ENCODE measurements at places on chromosomes 4 and X.

DNA sequence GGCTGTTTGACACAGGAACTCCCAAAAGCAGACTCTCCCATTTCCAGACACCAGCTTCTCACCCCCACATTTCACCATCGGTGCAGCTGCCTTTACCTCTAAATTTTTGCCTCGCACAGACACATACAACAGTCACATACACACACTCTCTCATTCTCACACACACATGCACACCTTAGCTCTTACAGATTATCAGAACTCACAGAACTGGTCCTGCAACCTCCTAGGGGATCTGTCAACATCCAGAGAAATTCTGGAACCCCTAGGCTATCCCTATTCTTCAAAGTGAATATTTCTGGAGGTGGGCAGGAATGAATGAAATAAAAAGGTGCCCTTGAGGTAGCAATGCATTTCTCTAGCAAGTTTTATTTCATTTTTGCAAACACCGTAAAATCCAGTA is 4.1 kb downstream of the HS6ST2 start:
- DNase-seq, result no peak

DNA sequence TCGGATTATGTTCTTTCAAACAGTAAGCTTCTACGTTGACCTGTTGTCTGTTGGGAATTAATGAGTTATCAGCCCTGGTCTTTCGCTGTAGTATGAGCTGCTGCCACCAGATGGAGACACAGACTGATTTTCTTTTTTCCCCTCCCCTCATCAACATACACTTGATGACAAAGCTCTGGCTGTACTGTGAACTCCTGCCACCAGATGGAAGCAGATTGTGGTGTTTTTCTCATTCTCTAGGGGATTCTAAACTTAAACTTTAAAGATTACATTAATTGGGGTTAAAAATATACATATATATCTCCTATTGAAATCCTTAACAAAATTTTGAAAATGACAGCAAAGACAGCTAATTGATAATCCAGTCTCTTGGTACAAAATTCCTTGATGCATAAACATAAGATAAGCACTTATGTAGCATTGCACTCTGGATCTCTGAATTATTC is 44.8 kb downstream of the SMS start:
- peak; percentile 65 for DNase-seq

GRCh38 chrX:155819966-155820491 is 61.1 kb upstream of the VAMP7 start:
- peak; percentile 84 for DNase-seq

DNA sequence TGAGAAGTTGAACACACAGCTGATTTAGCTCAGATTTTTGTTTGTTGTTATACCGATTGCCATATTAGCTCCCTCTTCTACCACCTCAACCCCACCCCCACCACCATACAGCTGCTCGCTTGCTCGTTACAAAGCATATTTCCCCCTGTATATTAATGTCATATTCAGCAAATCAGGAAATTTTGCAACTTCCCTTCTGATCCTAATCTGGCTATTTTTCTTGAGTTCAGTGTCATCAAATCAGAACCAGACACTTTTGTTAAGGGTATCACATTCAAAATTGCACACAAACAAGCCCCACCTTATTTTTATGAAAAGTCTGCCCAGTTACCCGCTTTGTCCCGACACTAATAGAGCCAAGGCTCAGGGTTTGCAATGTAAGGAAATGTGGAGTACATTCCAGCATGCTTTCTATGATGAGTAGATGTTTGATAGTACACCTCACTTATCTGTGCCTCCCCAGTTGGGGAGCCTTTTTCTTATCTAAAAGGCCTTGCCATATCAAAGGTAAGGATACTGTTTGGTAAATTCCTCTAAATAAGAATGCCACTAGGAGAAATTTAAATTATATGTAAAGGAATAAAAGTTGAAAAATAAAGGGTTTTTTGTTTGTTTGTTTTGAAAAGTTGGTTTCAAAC is 212.2 kb downstream of the CBR4 start:
- no peak for DNase-seq

- DNase-seq, result peak; percentile 9
These were observed 94.2 kb upstream of the NKX1-1 start for GRCh38 chr4:1500231-1500965.

GRCh38 chrX:111868726-111869638 is 7.0 kb upstream of the TRPC5OS start:
- peak; percentile 35 for DNase-seq

- DNase-seq, result no peak
These were observed 41.7 kb upstream of the FRMD7 start for GRCh38 chrX:132169554-132169953.

- no peak for DNase-seq
These were observed 108.1 kb downstream of the MID1 start for GRCh38 chrX:10512258-10512657.

- DNase-seq, result no peak
These were observed 367.6 kb upstream of the LCORL start for GRCh38 chr4:18389115-18389514.

DNA sequence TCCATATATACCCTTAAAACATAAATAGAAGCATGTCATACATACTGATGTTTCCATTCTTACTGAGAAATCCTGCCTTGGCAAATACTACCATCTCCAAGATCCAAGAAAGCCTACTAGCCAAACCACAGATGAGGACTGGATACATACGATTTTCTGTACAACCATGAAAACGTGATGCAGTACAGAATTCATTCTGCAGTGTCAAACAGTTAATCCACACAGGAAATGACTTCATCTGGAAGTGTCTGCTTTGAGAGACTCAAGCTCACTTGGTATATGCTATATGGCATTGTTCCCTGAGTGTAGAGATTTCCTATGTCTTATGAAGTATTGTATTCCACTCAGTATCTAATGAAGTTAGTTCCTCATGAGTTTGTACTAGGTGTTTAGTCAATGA is 94.3 kb downstream of the CT47B1 start:
- DNase-seq, result no peak

- no peak for DNase-seq
These were observed 1072.3 kb upstream of the PCDH10 start for GRCh38 chr4:132076829-132077228.

- no peak for DNase-seq
These were observed 2.8 kb downstream of the NHS start for GRCh38 chrX:17377795-17378194.

- DNase-seq, result no peak
These were observed 111.8 kb downstream of the TRAPPC11 start for GRCh38 chr4:183770906-183771305.

DNA sequence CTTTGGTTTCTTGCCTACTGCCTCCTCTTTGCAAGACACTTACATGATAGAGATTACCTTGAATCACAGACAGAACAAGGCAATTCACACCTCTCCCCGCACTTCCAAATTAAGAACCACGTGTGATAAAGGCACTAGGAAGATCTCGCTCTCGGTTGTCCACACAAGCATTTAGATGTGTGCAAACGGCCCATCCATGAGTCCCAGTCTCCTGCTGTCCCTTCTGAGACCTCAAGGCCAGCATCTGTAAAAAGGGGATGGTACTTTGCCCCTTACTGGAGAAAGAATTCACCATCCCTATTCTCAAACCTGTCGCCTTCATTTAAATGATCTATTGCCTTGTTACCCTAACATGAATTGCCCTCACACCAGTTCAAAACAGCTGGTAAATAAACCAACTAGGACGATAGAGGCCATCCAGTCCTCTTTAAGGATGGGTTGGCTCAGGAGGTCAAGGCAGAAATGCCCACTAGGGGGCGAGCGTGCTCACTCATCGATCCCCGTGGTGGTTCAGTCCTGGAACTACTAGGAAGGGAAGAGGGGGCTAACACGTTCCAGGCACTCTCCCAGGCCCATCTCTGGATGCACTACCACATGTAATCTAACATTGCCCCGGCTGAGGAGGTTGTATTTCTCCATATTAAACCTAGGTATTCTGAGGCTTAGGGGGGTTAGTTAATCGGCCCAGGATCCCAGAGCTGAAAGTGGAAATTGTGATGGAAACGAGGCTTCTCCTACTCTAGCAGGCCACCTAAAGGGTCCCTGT is 95.8 kb downstream of the DHX15 start:
- peak; percentile 85 for DNase-seq

DNA sequence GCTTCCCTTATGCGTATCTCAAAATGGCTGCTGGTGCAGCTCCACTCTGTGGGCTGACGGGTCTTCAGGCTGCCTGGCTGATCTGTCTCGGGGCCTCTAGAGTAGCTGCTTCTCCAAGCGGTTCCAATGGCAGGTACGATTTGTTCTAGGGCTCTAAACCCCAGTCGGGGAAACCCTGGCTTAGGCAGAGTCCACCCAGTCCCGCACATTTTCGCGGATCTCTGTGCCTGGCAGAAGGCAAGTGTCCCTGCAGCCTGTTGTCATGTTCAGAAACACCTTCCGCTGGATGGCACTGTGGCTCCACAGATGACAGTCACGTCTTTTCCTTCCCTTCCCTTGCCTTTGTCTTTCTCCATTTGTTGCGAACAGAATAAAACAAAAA is 54.4 kb downstream of the NBDY start:
- DNase-seq, result peak; percentile 74

DNA sequence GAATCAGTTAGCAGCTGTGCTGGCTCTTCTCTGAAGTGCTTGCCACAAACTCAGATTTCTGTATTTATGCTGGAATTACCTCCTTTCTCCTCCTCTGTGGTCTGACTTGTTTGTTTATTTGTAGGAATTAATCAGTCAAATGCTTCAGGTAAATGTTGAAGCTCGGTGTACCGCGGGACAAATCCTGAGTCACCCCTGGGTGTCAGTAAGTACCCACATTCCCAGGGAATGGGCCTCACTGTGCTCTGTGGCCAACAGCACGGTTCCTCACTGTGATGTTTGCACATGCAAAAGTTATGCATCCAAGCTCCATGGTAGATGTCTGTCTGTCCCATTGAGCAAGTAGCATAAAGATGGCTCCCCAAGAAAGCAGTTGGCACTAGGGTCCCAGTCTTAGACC is 169.9 kb downstream of the DCLK2 start:
- peak; percentile 53 for DNase-seq

DNA sequence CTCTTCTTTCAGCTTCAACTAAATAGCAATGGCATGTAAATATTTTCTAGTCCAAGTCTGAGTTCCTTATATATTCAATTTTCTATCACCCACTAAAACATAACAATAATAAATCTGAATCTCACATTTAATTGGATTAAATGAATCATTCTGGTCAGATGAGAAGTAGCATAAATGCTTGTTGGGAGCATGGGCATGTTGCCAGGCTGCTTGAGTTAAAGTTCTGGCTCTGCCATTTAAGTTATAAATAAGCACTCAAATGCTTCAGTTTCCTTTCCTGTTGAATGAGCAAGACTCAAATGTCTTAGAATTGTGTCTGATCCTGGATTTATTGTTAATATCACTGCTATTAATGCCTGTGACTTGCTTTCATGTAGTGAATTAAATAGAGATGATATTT is 496.3 kb downstream of the STPG2 start:
- DNase-seq, result no peak

DNA sequence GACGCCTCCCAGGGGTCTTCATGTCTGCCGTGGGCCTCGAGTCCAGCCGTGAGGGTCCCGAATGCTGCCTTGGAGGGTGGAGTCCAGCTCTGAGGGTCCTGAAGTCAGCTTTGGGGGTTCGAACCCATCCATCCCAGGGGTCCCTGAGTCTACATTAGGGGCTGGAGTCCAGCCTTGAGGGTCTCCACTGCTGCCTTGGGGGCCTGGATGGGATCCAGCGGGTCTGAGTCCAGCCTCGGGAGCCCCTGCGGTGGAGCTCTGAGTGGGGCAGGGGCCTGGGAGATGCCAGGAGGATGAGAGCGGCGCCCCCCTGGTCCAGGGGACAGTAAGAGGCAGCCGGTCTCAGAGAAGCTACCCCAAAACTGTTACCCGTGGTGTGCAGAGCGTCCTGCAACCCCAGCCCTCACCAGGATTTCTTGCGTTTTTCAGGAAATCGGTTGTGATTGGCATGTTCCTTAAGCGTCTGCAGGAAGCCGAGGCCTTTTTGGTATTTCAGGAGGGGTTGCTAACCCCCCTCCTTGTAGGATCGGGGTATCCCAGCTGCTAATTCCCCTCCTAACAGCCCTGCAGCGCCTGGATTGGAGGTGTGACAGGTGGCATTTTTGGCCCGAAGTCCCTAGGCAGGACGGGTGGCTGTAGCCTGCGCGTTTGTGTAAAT is 1.7 kb upstream of the GTPBP6 start:
- peak; percentile 13 for DNase-seq

DNA sequence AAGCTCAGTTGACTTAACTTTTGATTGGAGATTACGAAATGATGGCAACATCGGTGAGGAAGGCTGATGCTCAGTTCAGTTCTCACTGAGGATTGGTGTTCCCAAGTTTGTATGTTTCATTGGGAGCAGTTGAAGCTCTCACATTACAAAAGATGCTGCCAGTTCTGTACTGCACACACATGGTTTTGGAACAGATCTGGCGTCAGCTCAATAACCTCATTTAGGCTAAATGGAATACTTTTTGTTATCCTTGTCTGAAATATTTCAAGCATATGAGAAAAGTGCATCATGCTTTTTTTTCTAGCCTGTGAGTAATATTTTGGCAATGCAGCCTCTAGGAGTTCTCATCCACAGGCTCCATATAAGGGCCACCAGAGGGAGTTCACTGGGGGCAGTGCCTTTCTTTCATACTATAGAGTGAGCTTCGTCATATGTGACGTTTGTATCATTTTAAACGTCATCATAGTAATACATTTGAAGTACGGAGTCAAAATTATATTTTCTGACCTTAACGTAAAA is 4.1 kb downstream of the ENPEP start:
- DNase-seq, result no peak

DNA sequence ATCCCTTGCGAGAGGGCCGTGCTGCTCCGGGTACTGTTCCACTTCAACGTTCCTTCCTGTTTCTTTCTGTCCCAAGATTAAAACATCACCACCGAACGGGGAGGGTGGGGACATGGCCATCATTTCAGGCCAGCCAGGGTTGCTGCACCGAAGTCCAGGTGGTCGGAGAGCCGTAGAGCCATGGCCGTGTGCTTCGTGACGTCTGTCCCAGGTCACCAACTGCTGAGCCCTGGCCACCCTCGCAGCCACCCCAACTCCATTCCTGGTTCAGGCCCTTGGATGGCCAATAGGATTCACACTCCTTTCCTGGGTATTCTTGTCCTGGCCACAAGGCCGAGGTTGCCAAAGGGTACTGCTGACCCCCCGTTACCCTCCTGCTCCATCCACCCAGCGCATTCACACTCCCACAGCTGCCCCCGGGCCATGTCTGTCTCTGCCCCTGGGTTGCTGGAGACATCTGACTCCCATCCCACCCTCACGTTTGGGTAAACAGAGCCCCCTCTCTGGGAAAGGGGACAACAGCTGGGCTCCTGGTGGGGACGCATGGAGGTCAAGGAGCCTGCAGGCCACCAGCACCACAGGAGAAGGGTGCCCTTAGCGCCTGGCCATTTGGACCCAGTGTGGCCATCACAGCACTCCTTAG is 103.2 kb downstream of the HMX1 start:
- DNase-seq, result no peak

- DNase-seq, result peak; percentile 62
These were observed 7.6 kb downstream of the DLG3 start for GRCh38 chrX:70452143-70452733.

DNA sequence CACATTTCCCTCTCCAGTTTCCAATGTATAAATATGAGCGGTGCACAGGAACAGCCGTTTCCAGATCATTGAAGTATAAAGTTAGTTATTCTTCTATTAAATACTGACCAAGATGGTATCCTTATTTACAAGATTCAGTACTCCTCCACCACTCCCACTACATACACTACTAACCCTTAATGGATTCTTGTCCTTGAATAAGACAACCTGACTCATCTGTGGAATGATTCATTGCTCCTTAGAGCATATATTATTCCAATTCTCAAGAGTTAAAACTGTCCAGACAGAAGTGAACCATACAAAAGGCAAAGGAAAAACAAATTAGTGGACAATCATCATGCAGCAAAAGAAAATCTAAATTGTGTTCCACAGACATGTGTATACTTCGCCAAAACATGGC is 373.3 kb downstream of the IDS start:
- DNase-seq, result no peak

All from WERI-Rb-1 (cell line).